ENCODE measurements at places on chromosomes 1 and 21. TPM values are rescaled to one million over a fixed set of nuclear protein-coding genes. Genes with fewer than 3 reads are reported as not detected.

TAS1R1 gene
- 0.07 TPM for polyA plus RNA-seq

NPHS2 gene
- polyA plus RNA-seq: 481 TPM

KIF26B gene
- 32.6 TPM for polyA plus RNA-seq

RGS1 gene
- polyA plus RNA-seq: 8.5 TPM

AMY1A gene
- not detected for polyA plus RNA-seq

GRCh38 chr1:29646161-29646775 is 409.9 kb downstream of the PTPRU start:
- DNase-seq: no peak

DNA sequence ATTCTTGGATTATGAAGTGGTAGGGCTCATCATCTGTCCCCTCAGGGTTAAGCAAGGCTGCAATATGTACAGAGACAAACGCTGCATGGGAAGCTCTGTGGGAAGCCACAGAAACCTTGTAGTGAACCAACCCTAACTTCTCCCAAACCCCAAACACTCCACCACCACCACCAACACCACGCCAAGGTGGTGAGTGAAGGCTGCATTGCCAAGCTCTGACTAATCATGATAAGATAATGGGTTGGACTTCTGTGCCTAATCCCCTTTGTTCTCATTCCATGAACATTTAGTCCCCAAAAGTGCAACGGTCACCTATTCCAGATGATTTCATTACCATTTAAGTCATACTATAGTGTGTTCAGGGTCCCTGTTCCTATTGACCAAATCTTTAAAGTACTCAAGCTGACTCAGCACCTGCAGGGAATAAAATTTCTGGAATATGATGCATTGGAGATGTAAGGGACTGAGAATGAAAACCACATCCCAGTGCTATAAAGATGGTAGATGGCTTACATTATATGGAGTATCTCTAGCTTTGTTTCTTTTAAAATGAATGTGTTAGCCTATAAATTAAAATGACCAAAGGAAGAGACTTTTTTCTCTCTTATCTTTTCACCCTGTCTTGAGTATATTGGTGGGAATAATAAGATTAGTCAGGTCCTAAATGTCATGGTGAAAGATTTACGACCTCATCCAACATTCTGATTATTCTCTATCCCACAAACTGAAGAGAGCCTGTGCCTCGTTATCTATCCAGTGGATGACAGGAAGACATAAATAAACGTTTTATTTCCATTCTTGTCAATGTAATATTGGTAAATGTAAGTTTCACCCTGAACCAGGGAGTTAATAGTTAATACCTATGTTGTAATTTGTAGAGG is 22.6 kb upstream of the PLD5 start:
- DNase-seq: no peak

DNA sequence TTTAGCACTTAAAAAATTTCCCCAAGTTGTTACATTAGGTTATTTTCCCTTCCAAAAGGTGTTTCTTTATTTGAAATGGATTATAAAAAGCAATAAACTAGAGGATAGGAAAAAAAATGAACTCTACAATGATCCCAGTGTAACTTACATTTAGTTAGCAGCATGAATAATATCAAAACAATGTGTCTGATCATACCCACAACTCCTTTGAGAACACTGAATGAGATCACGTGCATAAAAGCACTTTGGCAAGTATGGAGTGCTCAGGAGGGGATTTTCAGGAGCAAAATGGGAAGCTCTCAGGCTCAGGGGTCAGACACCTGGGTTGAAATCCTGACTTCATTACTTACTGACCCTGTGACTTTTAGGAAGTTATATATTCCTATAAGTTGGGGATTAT is 369.7 kb upstream of the PROX1 start:
- DNase-seq: no peak

- DNase-seq: no peak
Observed at GRCh38 chr1:39387452-39387851, 104.0 kb upstream of the BMP8A start.

- no peak for DNase-seq
Observed at GRCh38 chr1:190688096-190688495, 210.4 kb upstream of the BRINP3 start.

GRCh38 chr1:55127827-55128343 is 87.3 kb downstream of the USP24 start:
- DNase-seq: no peak

- no peak for DNase-seq
Observed at GRCh38 chr1:60063561-60063960, 10.0 kb downstream of the C1orf87 start.

All from right renal pelvis (tissue), 4 donors.